Fibroblast of upper back skin (primary cell): ENCODE measurements at places on chromosomes 2 and 18.
A peak's percentile ranks its signal among the peaks of the same experiment; 100 is the strongest.

GRCh38 chr2:11795590-11795989 is 49.2 kb downstream of the LPIN1 start:
- DNase-seq, result no peak

DNA sequence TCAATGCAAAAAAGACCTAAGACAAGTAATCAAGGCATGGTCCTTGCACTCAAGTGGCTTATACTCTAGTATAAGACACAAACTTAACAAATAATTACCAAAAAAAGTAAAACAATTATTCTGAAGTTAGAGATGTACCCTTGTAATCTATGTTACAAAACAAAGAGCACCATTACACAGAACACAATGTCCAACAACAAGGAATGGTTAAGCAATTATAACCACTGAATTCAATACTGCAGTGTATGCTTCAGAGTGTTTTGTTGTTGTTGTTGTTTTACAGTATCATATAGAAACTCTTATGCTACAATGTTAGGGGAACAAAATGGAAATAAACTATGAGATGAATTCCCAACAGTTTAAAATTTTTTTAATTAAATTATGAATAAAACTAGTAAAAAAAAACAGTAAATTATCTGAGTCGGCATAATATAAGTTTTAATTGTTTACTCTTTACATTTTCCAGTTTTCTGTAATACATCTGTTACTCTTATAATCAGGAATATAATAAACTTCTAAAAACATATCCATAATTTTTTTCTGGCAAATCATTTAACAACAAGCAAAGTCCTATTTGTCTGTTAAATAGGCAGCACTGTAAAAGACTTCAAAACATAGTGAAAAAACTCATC is 29.2 kb downstream of the ROCK2 start:
- no peak for DNase-seq

DNA sequence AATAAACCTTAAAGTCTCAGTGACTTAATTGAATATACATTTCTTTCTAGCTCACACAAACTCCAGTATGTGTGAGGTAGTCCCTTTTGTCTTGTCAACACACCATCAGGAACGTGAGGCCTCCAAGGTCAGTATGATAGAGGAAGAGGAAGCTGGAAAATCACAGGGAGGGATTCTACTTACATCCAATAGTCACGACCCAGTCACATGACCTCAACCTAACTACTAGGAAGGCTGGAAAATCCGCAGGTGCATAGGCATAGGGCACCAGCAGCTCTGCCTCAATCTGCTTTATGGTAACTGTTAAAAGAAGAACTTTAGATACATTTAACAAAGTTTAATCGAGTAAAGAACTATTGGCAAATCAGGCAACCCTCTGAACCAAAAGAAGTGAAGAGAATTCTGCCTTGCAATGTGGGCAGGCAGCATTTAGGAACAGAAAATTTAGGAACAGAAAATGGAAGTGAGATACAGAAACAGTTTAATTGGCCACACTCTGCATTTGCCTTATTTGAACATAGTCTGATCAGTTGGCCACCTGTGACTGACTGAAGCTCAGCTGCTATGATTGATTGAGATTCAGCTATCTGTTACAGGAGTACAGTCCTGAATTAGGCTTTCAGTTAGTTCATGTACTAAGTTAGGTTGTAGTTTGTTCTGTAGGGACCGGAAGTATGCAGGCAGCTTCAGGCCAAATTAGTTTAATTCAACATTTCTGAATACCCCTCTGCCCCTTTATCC is 165.0 kb upstream of the PARD3B start:
- DNase-seq, result no peak

DNA sequence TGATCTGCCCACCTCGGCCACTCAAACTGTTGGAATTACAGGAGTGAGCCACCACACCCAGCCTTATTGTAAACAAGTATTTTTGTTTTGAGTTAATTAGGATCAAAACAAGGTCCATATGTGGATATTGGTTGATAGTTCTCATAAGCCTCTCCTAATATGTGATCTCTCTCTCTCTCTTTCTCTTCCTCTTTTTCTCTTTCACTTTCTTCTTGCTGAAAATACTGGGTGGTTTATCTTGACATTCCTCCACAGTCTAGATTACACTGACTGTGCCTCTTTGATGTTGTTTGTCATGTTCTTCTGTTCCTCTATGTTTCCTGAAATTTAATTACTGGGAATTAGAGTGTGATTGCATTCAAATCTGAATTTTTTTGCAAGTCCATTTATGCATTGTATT is 547.5 kb upstream of the NRXN1 start:
- DNase-seq, result no peak

- no peak for DNase-seq
Measured at GRCh38 chr2:119011910-119012209, 69.9 kb downstream of the MARCO start.

GRCh38 chr18:13549880-13550232 is 176.5 kb downstream of the FAM210A start:
- DNase-seq, result no peak

DNA sequence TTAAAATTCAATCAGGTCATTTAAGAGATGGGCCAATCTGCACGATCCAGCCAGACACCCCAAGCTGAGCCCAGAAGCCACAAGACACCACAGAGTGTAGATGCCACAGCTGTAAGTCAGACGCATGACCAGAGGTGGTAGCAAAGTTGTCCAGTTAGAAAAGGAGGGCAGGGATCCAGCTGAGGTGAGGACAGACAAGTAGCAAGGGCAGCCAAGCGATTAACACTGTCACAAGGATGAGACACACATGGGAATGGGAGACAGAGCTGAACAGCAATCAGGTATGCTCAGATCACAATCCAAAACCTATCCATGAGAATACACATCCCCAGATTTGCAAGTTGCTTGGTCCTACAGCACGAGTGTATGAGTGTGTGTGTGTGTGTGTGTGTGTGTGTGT is 143.4 kb upstream of the STK17B start:
- peak; percentile 60 for DNase-seq

GRCh38 chr18:52333860-52334259 is 6.1 kb upstream of the DCC start:
- no peak for DNase-seq
